AML-193 (cell line): ENCODE measurements at places on chromosomes 12 and 14.

DNA sequence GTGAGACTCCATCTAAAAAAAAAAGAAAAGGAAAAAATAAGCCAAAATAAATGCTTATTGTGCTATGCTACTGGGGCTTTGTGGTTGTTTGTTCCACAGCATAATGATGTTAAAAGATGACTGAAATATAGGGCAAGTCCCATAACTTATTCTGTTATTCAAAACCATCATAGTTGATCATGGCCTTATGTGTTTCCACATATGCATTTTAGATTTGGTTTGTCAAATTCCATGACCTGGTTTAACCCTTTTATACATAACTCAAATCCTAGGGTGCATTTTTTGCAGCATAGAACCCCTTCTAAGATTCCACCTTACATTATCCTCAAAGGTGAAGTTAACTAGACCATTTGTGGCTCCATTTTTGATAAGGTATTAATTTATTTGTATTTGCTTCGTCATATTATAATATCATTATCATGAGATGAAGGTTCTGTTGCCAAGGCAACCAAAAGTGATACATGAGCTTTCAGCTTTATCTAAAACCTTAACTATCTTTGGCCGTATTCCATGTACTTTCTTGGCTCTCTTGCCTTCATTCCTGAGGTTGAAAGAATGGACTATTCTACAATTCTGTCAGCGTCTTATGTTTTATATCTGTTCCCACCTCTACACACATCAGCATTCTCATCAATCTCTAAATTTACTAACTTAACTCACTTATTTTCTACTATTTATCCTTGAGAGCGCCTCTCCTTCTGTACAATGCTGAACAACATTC, 138.7 kb upstream of the DYRK2 start:
- DNase-seq = no peak

DNA sequence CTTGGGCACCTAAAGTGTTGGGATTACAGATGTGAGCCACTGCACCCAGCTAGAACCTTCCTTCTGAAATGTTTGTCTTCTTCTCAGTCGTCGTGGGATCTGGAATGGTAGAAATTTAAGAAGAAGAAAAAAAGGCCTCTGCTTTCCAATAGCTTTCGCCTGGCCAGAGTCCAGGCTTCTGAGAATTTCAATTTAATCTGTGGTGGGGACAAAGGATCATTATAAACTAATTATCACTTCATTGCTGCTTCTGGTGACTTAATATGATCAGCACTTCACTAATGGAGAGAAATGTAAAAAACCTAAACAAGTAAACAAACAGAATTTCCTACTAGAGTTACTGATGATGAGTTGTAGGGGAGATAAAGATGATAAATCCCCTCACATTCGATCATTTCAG, 51.3 kb downstream of the CFAP251 start:
- DNase-seq = no peak

- no peak for DNase-seq
Observed at GRCh38 chr14:61652526-61653262, 42.6 kb upstream of the HIF1A start.

DNA sequence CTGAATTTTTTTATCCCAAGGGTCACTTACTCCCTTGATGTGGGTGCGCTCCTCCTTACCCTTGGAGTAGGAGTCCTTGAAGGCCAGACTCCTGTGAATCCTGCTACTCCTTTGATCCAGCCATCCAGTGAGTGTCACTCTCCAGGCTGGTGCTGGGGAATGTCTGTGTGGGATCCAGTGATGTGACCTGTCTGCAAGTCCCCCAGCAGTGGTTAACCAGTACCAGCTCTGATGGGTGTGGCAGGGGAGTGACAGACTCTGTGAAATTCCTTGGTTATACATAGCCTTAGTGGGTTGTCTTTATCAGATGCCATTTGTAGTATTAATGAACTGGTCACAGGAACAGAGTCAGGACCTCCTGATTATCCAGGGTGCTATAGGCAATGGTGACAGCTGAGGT, 409.5 kb upstream of the LMO3 start:
- DNase-seq = no peak

GRCh38 chr14:101246894-101247841, 314.1 kb upstream of the DIO3 start:
- DNase-seq = no peak

DNA sequence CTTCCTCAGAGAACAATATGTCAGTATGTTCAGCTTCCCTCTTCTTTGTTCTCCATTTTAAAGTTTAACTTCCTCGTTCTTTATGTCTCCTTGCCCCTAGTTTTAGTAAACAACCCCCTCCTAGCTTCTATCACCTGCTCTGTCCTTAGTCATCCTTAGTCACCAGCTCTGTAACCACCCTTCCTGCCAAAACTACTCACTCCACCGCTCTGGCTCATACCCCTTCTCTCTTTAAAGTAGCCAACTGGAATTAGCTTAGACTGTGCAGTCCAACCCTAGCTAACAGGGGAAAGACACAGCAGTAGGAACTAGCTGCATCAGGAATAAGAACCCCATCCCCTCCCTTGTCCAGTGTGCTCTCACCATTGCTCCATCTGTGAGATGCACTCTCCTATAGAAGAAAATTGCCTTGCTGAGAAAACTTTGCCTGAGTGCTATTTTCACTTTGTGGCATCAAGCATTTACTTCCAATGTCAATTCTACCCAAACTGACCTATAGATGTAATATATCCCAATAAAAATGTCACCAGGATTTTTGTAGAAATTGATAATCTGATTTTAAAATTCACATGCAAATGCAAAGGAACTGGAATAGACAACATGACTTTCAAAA, 603.2 kb downstream of the C12orf50 start:
- DNase-seq = no peak

GRCh38 chr14:80933282-80933681, 8.3 kb downstream of the CEP128 start:
- DNase-seq = no peak

GRCh38 chr12:22313963-22314330, 20.6 kb downstream of the ST8SIA1 start:
- DNase-seq = no peak

GRCh38 chr12:57708296-57708695, 14.4 kb downstream of the OS9 start:
- DNase-seq = no peak

- DNase-seq = no peak
Observed at GRCh38 chr12:109255377-109255776, 53.7 kb downstream of the FOXN4 start.

DNA sequence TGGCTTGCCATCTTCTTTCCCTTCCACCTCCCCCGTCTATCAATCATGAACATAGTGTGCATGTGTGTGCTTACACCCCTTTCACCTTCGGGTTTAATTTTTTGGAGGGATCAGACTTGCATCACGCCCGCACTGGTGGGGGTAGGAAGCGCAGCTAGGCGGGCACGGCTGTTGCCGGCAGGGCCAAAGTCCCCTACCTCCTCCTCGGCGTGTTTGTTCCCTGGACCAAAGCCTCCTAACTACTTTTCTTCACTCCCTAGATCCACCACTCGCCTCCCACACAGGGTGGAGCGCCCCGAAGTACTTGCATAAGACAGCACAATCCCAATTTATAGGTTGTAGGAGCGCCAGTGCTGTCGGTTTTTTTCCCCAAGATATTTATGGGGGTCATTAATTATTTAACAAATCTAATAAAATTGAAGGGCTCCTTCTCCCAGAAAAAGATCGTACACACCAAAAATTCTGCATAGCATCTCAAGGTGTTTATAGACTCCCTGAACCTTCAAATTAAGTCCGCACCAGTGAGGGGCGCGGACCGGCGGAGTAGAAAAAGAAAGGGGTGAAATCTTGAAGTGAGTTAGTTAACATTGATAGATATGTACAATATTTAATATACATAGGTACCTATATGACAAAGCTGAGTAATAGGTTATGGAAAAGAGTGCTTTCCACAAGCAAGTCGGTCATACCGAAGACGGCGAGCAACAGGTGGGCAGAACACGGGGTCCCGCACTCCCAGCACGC, 717 bp downstream of the PKP2 start:
- no peak for DNase-seq

- no peak for DNase-seq
Observed at GRCh38 chr14:104081261-104081835, 4.2 kb upstream of the ASPG start.

- no peak for DNase-seq
Observed at GRCh38 chr12:94404854-94405253, 54.8 kb downstream of the CEP83 start.

- DNase-seq = no peak
Observed at GRCh38 chr14:104131968-104132732, 6.2 kb upstream of the KIF26A start.

DNA sequence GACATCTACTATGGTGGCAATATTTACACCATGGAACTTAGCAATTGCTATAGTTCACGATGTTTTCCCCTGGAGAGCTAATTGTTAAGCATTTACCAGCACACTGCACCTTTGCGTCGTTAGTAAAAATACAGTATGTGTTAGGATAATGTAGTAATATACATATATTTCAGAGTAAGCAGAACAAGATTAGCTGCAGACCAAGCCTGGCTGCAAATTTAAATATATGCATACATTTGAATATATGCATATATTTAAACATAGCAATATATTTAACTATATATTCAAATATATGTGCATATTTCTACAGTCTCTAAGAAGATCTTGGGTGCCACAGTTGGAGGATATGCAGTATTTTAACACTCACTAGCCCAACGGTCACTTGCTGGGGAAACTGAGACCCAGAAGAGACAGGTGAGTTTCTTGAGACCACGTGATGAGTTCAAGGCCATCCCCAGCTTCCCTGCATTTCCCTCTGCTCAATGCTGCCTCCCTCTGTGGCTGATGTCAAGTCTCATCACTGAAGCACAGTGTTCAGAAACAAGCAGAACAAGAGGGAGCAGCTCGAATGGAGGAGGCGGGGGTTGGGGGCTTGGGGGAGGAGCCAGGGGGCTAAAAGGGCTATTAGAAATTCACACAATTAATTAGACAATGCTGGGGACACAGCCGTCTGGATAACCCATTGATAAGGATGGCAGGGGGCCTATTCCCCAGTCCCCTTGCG, 708.0 kb downstream of the MED13L start:
- DNase-seq = no peak

DNA sequence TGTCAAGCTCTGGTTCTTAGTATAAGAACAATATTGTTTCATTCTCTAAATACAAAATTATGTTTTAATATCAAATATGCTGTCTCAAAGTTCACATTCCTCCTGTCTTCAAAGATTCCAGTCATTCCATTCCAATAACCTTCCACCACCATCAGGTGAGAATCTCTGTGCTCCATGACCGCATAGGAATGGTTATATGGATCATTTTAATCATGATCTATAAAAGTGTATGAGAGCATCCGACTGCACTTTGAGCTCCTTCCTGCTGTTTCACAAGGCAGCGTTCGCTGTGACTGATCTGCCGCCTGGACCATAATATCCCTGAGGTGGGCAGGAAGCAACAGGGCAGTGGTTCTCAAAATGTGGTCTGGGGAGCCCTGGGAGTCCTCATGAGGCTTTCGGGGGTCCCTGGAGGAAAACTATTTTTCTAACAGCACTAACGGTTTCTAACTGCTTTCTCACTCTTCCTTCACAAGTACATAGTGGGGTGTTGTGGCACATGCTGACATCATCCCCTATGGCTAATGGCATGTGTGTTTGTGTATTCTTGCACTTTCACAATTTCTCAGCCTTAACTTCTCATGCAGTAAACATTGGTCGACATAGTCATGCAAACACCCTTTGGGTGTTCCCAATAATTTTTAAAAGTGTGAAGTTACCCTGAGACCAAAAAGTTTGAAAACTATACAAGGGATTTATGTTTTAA, 137.4 kb downstream of the ANO2 start:
- DNase-seq = no peak

- DNase-seq = no peak
Observed at GRCh38 chr12:77435446-77436091, 370.2 kb upstream of the E2F7 start.

DNA sequence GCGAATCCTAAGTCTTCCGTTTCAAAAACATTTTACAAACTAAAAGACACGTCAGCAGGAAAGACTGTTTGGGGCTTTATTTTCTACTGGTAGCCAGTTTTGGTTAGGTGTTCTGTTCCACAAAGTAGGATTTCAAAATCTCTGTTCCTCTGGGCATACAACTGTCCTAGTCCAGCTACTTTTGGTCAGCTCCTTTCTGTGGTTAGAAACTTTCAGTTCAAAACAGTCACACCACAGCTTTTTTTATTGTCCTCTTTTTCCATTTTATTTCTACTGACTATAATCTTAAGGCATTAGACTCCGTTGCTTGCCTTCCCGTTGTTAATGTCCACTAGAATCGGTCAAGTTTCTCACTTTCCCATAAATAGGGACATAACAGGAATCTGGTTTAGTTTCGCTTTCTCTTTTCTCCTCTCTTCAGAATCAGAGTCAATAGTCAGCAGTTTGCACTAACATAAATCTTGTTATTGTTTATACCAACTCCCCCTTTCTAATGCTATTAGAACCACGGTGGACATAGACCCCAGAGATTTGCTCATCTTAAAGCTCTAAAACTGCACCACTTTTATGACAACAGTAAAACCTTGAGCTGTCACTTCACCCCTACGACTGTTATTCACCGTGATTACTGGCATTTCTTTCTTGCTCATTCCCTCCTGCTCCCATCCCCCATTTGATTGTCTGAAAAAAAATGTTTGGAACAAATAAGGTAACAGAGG, 41.5 kb upstream of the NPAS3 start:
- DNase-seq = no peak

DNA sequence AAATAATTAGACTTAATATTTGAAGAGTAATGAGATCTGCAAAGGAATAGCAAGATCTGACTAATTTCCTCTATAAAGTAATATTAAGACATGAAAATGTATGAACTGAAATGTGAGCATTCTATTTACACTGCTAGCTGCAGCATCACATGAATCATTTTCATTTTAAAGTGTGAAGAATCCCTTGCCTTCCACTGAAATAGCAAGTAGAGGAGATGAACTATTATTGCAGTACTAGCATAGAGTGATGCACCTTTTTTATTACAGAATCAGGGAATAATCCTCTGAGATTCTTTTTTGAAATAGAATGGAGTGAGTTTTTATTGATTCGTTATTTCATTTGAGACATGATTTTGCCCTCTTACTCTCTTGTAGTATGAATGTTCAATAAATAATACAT, 281.9 kb upstream of the NAV3 start:
- DNase-seq = no peak

- peak; percentile 64 for DNase-seq
Observed at GRCh38 chr12:113048716-113049127, 7.8 kb upstream of the DTX1 start.

DNA sequence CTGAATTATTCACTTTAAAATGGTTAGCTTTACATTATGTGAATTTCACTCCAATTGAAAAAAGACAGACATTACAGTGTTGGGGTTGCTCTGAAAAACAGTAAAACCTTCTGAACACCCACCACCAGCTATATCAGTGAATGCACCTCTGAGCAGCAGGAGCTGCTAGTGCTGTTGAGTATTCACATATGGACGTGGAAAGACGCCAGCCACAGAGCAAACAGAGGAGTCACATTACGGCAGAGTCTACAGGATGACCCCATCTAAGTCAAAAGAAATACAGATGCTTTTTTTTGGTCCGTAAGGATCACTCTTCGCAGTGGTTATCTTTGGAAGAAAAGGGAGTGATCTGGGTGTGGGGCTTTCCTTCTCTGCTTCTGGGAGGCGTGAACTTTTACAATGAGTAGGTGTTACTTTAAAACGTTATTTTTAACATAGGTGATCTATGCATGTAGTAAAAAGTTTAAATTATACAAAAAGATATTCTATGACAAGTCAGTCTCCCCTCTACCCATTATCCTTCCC, 4.5 kb downstream of the HVCN1 start:
- no peak for DNase-seq
